Peyer's patch (tissue), 4 donors: ENCODE measurements at places on chromosomes 4 and X. TPM values are rescaled to one million over a fixed set of nuclear protein-coding genes. Genes with fewer than 3 reads are reported as not detected.

GRCh38 chr4:26321373-26322221 lies 783 bp downstream of the RBPJ start:
- peak; percentile 55 for DNase-seq

GRCh38 chrX:45751156-45751555 lies 550.5 kb upstream of the DIPK2B start:
- DNase-seq, result no peak

GRCh38 chr4:107148904-107149303 lies 112.8 kb upstream of the DKK2 start:
- DNase-seq, result no peak

MAGIX gene
- total RNA-seq, result 5.8 TPM

EDA2R gene
- total RNA-seq, result 0.80 TPM

DNA sequence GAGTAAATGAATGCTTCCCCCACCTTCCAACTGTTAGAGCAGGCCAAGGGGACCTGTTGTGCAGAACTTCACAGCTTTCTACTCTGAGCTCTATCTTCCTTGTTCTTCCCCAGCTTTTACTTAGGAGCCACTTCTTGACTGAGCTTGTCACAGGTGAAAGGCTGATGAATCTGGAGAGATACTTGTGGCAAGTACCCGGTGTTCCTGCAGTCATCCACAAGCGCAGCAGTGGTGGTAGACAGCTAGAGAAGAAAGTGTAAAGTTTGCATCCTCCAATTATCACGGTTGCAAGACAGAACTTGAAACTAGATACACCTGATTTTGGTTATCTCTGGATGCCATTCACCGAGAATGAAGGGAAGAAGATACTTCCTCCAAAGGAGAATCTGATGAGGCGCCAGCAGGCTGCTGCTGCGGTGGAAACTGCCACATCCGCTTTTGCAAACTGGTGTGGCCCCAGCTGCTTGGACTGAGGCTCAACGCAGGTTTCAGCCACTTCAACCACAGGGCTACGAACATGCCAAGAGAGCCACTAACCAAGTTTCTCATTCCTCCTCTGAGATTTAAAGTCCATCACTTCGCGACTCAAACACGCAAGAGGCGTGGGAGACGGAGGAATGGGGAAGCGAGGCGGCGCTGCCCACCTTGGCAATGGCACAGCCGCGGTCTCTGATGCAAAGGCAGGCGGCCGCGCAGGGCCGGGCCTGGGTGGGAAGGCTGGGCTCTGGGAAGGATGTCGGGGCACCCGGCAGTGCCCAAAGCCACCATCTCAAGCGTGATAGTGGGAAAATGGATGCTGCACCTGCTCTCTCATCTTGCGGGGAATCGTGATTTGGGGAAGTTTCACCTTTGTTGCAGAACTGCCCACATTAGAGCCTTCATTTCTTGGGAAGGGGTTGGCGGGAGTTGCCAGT lies 1.3 kb upstream of the FHIP1A start:
- peak; percentile 37 for DNase-seq

GSX2 gene
- total RNA-seq, result not detected

SUPT20HL2 gene
- not detected for total RNA-seq

DNA sequence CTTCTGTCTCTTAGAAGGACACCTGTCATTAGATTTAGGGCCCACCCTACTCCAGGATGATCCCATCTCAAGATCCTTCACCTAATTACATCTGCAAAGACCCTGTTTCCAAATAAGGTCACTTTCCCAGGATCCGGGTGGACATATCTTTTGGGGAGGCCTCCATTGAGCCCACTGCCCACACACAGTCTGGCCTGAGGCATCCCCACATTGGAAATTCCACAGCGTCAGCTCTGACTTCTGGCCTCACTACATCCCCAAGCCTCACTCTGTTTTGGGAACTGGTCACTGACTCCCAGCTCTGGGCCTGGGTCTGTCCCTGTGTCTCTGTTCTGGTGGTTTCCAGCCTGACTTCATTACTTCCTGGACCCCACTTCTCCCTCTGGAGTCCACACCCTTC lies 285.5 kb downstream of the CRLF2 start:
- DNase-seq, result no peak
